Nucleus accumbens (tissue), 56 donors: ENCODE measurements at places on chromosomes 3 and 15.
A peak's percentile ranks its signal among the peaks of the same experiment; 100 is the strongest.

DNA sequence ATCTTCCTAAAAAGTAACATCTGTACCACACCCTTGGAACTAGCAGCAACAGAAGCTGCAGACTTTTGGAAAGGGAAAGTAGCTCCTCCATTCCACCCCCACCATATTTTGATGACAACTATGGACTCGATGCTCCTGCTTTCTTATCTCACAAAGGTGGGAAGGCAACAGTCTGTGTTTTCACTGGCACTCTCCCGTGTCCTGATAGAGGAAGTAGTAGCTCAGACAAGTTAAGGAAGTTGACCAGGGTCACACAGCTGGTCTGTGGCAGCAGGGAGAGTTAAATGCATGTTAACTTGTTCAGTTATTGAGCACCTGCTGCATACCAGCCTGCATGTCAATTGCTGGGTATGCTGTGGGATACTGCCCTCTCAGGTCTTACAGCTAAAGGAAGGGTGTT, 33.1 kb downstream of the BHLHE40 start:
- DNase-seq: no peak

DNA sequence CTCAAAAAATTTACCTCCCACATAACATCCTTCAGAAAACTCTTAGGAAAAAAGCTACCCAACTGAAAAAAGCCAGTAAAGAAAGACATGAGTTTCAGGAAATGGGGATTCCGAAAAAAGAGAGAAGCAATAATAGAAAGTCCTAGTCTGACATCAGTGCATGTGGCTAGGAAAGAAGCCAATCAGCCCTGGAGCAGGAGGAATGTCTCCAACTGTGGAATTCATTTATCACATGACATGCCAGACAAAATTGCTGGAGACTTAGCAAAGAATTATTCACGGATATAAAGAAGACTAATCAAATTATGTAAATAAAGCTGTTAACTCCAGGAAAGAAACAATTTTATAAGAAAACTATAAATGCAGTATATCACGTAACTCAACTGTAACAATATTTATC, 258.9 kb upstream of the RARB start:
- no peak for DNase-seq

DNA sequence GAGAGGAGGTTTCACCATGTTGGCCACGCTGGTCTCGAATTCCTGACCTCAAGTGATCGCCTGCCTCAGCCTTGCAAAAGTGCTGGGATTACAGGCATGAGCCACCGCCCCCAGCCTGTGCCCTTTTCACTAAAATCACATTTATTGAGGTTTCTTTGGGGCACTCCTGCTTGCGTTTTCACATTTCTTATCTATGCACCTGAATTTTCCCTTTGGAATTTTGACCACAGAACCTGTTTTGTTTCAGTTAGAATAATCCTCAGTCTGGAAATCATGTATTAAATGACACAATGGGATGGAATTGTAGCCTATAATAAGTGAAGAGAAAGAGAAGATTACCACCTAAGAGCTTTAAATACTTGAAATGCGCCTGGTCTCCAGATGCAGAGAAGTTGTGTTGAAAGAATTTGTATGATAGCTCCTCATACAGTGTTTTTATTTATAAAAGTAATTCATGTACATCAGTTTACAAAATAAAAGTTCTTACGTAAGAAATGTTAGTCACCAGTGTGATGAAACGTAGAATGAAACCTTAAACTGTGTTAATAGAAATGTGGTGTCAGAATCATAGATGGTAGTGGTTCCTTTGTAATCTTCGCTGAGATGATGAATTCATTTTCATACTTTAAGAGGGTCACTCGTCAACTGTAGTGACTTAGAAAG, 107.0 kb downstream of the TCF12 start:
- DNase-seq: no peak

DNA sequence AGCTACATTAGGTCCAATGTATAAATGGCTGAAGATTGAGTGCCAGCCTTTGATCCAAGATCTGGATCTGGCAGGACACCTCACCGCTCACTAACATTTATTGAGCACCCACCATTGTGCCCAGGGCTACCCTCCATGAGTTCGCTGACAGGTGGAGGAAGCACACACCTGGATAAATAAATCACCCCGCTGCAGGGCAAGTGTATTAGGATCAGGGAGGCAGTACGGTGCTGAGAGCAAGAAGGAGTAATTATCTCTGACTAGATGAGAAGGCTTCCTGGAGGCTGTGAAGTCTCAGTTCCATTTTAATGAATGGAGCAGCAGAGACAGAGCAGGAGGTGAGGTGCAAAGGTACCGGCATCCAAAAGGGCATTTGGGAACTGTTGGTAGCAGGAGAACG, 104.1 kb downstream of the LIPC start:
- DNase-seq: no peak

DNA sequence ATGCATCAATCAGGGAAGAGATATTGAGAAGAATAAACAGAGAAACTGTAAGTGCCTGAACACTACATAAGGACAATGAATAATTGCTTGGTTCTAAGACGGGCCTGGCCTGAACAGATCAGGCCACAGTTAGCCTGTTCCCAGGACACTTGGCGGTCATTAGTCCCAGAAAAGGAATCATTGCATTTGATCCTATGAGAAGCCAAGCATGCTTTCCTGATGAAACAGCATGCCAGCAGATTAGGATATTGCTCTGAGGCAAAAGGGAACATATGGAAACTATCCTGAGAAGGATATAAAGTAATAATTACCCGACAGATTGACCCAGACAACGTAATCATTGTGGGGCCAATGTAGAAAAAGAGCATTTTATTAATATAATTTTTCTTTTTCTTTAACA, 51.9 kb downstream of the STRIT1 start:
- DNase-seq: no peak

DNA sequence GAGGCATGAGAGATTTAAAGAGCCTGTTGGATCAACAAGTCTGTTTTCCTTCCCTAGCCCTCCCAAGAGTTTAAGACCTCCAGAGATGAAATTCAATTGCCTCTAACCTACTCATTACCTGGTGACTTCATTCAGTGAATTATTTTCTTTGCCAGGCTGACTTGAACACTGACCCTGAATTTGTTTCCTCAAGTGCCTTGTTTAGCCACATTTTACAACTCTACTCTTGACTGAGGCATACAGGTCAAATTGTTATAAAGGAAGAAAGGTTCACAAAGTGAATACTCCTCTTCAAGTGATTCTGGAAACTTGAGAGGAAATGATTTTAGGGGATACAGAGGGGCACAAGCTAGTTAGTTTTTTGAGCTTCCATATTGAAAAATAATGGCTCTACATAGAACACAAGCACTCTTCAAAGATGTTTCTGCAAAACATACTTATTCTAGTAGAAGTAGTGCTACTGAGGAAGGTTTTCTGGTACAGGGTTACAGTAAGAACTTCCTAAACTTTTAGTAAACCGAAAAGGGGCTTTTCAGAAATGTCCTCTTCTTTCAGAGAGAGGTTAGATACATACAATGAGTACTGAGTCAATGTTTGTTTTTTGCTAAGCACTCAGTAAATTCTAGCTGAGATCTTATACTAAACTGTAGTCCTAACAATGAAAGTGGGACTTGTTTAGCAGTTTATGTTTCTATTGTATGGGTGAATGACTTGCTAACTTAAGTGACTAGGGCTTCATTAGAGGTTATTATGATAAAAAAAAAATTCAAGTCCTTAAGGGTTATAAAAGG, 137.4 kb upstream of the SATB1 start:
- no peak for DNase-seq

GRCh38 chr3:851098-851790, 241.6 kb upstream of the CNTN6 start:
- no peak for DNase-seq

GRCh38 chr3:69999140-70000027, at the start of gene SAMMSON:
Gene SAMMSON, plus strand, starts transcription at chr3:69999733.
- DNase-seq: peak; percentile 50

GRCh38 chr3:155420406-155420805, 126.9 kb upstream of the STRIT1 start:
- no peak for DNase-seq

GRCh38 chr3:127438951-127439350, 151.1 kb upstream of the PRR20G start:
- DNase-seq: no peak

GRCh38 chr15:38961931-38962330, 397.3 kb upstream of the RASGRP1 start:
- no peak for DNase-seq

DNA sequence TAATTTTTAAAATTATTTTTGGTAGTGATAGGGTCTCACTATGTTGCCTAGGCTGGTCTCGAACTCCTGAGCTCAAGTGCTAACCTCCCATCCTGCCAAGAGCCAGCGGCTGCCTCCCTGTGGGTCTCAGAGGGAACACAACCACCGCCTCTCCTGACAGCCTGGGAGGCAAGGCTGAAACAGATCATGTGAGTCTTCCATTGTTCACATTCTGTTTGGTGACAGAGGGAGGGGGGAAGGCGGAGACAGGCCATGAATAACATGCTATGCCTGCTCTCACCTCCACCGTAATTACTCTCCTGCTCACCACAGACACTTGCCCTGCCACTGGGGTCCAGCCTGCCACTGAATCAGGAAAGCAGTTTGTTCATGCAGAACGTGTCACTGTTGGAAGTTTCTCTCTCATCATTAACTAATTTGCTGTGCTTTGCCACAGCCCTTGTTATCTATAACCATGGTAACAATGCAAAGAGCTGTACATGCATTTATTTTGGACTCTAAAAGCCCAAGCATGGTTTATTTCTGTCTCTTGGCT, 78.4 kb upstream of the RASGRF1 start:
- DNase-seq: no peak
